ENCODE measurements at places on chromosomes 3 and 15. TPM values are rescaled to one million over a fixed set of nuclear protein-coding genes. Genes with fewer than 3 reads are reported as not detected.
A peak's percentile ranks its signal among the peaks of the same experiment; 100 is the strongest.

GRCh38 chr15:80942746-80943565 lies 46.7 kb downstream of the MESD start:
- no peak for DNase-seq

Gene MYZAP
- total RNA-seq: 0.68 TPM

DNA sequence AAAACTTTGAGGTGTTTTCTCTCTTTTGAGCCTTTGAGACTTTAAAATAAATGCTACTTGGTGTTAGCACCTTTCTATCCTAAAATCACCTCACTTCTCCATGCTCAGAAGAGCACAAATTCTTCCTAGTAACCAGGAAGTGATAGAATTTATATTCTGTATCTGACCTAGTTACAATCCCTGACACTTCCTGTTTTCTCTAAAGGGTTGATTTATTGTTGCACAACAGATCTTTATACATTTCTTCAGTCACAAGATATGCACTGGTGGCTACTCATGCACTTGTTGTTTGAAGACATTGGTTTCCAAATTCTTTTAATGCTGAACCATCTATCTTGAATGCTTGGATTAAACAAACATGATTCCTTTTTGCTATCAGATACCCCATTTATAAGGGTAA lies 47.2 kb upstream of the CNTN3 start:
- no peak for DNase-seq

Gene FAM107A
- total RNA-seq: 0.31 TPM

DNA sequence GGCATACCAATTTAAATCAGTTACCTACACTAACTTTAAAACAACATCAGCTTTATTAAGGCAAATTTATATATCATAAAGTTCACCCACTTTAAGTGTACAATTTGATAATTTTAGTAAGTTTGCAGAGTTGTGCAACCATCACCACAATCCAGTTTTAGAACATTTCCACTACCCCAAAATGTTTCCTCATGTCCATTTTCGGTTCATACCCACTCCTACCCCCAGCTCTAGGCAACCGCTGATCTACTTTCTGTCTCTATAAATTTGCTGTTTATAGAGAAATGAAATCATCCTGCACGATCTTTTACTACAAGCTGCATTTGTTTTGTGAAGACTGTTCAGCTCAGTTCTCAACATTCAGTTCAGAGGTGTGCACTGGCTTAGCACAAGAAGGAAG lies 31.5 kb upstream of the FAM81A start:
- no peak for DNase-seq

GRCh38 chr15:56528136-56528535 lies 63.2 kb upstream of the MNS1 start:
- DNase-seq: no peak

Gene IQCF5
- total RNA-seq: not detected

DNA sequence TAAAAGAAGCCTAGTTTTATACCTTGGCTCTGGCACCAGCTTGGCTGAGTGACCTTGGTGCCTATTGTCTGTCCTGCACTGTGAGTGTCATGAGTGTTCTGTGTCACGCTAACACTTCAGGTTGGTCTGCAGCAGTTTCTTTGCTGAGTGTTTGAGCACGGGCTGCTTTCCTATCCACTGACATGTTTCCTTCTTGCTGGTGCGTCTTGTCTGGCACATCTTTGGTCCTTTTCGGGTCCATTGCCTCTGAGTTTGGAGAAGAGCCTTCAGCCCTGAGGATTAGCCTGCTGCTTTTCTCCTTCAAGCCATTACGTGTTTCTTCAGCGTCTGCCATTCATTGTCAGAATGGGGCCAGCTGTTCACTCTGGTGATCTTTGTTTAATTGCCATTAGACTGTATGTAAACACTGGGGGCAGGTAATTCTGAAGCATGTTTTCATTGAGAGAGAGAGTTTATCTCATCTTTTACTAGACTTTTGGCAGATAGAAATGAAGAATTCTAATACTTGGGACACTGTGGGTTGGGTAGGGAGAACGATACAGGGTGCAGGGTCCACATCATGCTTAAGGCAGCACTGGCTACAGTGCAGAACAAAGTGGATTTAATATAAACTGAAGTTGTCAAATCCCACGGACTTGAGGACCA lies 55.5 kb downstream of the LRRC28 start:
- no peak for DNase-seq

DNA sequence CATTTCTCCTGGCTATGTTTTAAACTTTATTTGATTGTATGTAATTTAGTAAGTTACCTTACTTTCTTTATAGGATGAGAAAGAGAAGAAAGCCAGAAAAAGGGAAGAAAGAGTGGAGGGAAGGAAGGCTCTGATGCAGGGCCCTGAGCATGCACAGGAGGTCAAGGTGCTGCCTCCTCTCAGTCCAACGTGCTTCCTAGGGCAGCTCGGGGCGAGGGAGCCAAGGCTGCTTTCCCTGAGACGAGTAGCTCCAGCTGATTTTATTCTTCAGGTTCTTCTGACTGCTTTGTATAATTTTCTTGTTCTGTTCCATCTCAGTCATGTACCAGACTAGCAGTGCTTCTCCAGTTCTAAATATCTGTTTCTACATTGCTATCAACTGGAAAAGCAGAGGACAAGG lies 3.4 kb downstream of the CORO2B start:
- DNase-seq: no peak

DNA sequence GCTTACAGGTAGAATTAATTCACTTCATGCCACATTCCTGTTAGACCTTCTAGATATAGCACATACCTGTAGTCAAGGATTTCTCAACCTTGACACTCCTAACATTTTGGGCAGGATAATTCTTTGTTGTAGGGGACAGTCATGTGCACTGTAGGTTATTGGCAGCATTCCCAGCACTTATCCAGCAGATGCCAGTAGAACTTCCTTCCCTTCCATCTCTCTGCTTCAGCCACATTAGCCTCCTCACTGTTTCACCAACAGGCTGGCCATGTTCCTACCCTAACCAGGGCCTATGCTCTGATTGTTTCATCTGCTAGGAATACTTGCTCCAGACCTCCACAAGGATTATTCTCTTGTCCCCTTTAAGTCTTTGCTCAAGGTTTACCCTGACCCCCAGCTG lies 68.0 kb upstream of the STAC start:
- no peak for DNase-seq

Gene EPHA3
- 0.32 TPM for total RNA-seq

Gene RBPMS2
- total RNA-seq: 202 TPM

- DNase-seq: no peak
Observed at GRCh38 chr15:92143765-92144164, 249.9 kb upstream of the ST8SIA2 start.

GRCh38 chr3:186821429-186822387 lies 15.4 kb upstream of the RFC4 start:
- no peak for DNase-seq

GRCh38 chr3:188914552-188914951 lies 257.2 kb upstream of the TPRG1 start:
- DNase-seq: no peak

- no peak for DNase-seq
Observed at GRCh38 chr3:8985411-8985831, 22.1 kb upstream of the RAD18 start.

Gene STARD9
- total RNA-seq: 5.7 TPM

- no peak for DNase-seq
Observed at GRCh38 chr3:143865302-143865701, 17.0 kb upstream of the SLC9A9 start.

- DNase-seq: no peak
Observed at GRCh38 chr3:134296616-134297015, 46.0 kb upstream of the RYK start.

Gene DUOXA2
- total RNA-seq: 0.11 TPM

- no peak for DNase-seq
Observed at GRCh38 chr3:14563946-14564539, 23.9 kb upstream of the GRIP2 start.

DNA sequence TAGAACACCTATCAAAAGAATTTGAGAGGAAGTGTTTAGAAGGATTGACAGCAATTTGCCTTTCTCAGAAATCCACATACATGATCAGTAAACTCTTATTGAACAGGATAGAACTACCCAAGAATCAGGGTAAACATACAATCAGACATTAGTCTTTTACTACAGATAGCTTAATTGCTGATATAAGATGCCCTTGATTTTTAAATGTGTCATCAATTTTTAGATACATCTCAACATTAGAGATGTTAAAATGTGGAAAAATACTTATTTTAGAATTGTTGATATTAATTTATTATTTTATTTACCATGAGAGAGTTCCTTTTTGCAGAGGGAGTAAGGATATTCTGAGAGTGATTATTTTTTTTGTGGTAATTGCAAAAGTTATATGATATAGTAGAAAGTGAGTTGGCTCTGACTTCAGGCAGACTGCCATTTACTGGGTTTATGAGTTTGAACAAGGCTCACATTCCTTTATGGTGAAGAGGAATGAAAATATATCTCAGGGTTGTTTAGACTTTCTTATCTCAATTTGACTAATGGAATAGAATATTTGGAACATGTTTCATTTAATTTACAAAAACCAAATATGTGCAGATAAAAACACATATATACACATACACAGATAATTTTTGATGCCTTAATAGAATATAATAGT lies 302.8 kb upstream of the GOLIM4 start:
- DNase-seq: no peak

Gene ATG3
- total RNA-seq: 44.3 TPM

DNA sequence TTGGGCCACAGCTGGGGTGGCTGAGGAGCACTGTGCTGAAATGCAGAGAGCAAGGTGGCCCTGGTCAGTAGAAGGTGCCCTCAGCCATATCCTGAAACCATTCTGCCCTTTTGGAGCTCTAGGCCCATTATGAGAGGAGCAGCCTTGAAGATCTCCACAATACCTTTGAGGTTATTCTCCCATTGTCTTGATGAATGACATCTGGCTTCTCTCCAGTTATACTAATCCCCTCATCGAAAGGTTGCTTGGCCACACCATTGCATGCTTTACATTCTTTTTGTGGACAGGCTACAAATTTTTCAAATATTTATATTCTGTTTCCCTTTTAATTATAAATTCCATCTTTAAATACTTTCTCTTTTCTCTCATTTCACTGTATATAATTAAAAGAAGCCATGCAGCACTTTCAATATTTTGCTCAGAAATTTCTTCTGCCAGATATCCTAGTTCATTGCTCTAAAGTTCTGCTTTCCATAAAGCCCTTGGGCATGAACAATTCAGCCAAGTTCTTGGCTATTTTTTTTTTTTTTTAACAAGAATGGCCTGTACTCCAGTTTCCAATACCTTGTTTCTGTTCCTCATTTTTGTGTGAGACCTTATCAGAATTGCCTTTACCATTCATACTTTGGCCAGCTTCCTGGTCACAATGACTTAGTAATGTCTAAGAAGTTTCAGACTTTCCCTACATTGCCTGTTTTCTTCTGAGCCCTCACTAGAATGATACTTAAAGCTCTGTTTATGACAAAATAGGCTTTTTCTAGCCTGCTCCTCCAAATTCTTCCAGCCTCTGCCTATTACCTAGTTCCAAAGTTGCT lies 138.9 kb upstream of the SGO1 start:
- DNase-seq: no peak

DNA sequence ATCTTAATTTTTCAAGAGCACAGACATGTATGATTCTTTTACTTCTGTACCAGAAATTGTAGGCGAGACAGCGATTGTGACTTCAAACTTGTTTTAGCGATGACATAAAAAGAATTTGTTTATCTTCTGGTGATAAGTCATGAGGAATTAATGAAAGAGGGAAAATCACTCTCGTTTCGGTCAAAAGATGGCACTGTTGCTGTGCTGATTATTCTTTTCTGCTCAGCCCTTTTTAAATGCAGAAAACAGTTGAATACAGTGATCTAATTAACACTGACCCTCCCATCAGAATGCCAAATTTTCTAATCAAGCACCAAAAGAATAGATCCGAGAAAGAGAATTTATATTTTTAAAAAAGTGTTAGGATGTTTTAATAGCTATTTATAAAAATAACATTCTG lies 52.6 kb downstream of the NSUN3 start:
- DNase-seq: no peak

GRCh38 chr3:32371461-32372212 lies 20.0 kb upstream of the CMTM7 start:
- DNase-seq: no peak

Gene HIGD2B
- not detected for total RNA-seq

Gene PATL2
- total RNA-seq: 1.2 TPM

Gene DPPA2
- 15.0 TPM for total RNA-seq

- DNase-seq: peak; percentile 84
Observed at GRCh38 chr15:62254137-62254934, 89.3 kb upstream of the C2CD4B start.

GRCh38 chr3:172021859-172022258 lies 17.5 kb upstream of the FNDC3B start:
- no peak for DNase-seq

Gene IL5RA
- not detected for total RNA-seq

- DNase-seq: no peak
Observed at GRCh38 chr15:92170897-92171296, 222.8 kb upstream of the ST8SIA2 start.

DNA sequence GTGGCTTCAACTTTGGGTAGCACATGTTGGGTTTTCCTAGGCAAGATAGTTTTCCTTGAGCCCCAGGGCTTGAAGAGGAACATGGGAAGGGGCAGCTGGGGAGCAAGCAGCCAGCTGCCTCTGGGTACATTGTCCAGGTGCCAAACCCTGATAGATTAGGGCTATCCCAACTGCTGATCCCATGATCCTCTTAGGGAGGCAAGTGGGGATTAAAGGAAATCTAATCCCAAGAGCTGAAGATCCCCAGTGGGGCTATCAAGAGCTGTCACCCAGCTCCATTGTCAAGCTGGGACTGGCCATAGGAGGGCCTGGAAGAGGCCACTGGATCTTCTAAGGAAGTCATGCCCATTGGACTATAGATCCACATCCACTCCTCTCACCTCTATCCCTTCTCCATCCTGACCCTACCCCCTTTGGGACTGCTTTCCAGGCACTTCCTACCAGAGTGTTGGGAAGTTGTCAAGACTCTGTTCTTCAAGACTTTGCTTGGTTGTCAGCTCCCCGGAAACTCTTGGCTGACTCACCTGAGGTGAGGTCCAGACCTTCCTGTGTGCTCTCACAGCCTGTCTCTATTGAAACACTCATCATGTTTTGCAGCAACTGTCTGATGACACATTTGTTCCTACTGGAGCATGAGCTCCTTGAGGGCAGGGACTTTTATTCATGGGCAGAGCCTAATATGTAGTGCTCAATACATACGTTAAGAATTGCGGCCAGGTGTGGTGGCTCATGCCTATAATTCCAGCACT lies 5.9 kb downstream of the CAMK2N2 start:
- DNase-seq: no peak

- no peak for DNase-seq
Observed at GRCh38 chr3:32257641-32258438, 19.4 kb downstream of the CMTM8 start.

GRCh38 chr15:68791431-68792283 lies 29.0 kb downstream of the ANP32A start:
- no peak for DNase-seq

Gene ITIH1
- total RNA-seq: 0.69 TPM

Gene MOBP
- total RNA-seq: 0.39 TPM

- no peak for DNase-seq
Observed at GRCh38 chr3:66428733-66429132, 72.1 kb downstream of the LRIG1 start.

DNA sequence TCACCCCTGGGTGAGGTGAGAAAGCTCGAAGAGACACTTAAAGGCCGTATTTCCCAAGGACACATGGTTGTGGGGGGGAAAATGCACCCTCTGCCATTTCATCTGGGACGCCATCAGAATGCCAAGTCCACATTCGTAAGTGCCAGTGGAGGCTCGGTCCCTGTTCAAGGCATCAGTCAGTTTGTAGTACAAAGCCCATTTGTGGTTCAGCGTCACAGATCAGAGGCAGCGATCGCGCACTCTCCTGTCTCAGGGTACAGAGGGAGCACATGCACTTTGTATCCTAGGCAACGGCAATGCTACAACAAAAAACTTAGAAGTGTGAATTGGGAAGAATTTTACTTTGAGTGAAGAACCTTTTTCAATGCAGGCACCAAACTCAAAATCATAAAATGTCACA lies 27.2 kb downstream of the SEMA6D start:
- no peak for DNase-seq

Data from WTC11 (cell line).